ENCODE measurements at places on chromosomes 3 and 15.

GRCh38 chr3:12758025-12758781 lies 856 bp downstream of the TMEM40 start:
- DNase-seq = peak; percentile 43

- no peak for DNase-seq
Measured at GRCh38 chr3:72432246-72432645, 416.0 kb downstream of the SHQ1 start.

GRCh38 chr15:85583923-85584390 lies 203.6 kb downstream of the AKAP13 start:
- DNase-seq = no peak

GRCh38 chr3:23633261-23633960 lies 172.3 kb upstream of the UBE2E1 start:
- DNase-seq = no peak

DNA sequence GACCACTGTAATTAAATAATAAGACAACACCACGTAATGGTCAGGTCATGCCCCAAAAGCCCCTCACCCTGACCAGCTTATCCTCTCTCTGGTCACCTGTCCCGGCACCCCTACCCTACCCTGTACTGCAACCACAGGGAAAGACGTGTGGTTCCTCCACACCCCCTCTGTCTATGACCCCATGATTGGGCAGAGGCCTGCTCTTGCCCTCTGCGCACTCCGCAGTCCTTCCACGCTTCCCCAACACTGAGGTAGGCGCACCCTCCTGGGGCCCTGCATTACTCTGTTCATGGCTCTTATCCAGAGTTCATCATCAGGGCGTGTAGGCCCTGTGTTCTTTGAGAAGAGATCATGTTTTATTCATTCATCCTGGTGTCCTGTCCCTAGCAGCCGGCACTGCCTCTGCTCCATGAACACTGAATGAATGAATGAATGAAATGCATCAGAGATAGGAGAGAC lies 33.8 kb downstream of the MGLL start:
- no peak for DNase-seq

- DNase-seq = no peak
Measured at GRCh38 chr3:10798600-10799367, 17.2 kb upstream of the SLC6A11 start.

DNA sequence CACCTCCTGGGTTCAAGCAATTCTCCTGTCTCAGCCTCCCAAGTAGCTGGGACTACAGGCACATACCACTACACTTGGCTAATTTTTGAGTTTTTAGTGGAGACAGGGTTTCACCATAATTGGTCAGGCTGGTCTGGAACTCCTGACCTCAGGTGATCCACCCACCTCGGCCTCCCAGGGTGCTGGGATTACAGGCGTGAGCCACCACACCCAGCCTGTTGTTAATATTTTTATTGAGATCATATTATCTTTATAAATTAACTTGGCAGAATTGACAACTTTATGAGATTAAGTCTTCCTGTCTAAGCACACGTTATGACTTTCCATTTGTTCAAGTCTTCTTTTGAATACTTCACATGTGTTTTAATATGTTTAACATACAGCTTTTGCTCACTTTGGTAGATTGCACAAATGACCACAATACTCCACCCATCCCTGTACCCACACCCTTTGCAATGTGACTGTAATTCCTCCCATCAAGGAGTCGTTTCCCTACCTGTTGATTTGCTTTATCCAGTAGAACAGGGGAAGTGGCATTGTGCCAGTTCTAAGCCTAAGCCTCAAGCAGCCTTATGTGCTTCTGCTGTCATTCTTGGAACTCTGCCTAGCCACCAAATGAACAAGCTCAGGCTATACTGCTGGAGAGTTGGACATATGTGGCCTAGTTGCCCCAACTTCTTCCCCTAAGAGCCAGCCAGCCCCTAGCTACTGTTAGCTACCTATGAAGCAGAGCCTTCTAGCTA lies 8.2 kb downstream of the XYLB start:
- DNase-seq = peak; percentile 29

- no peak for DNase-seq
Measured at GRCh38 chr3:148439254-148439822, 258.4 kb upstream of the AGTR1 start.

DNA sequence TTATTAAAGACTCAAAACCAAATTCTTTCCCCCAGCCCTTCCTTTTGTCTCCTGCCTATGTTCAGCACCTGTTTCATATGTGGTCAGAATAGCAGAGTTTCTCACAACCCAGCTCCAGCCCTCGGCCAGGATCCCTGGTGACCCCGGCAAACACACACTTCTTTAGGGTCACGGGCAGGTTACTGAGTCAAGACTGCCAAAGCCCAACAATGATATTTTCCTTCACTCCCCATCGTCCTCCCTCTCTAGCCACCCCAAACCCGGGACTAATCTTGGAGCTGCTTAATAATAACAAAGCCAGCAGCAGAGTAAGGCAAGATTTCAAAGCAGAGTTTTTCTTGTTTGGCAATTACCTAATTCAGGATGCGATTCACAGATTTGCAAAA lies 25.5 kb downstream of the RARB start:
- DNase-seq = no peak

DNA sequence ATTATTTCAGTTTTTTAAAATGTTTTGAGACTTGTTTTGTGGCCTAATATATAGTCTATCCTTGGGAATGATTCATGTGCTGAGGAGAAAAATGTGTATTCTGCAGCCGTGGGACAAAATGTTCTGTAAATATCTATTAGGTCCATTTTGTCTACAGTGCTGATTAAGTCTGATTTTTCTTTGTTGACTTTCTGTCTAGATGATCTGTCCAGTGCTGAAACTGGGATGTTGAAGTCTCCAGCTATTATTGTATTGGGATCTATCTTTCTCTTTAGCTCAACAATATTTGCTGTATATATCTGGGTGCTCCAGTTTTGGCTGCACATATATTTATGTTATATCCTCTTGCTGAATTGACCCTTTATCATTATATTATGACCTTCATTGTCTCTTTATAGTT lies 85.2 kb downstream of the UBE2E2 start:
- DNase-seq = no peak

GRCh38 chr15:90221246-90221900 lies 12.4 kb downstream of the CIB1 start:
- DNase-seq = peak; percentile 76

DNA sequence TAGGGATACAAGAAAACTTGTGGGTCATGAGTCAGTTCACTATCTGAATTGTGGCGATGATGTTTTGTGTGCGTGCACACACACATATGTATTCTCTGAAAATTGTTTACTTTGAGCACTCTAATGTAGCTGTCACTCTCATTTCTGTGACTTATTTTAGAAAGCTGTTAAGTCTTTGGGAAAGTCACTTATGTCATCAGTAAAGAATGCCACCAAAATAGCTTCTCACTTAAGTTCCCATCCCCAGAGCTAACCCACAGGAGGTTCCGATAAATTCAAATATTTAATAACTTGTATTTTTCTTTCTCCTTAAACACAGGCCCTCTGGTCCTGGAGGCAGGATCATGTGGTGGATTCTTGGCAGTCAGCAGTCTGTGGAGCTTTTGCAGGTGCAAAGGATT lies 138.3 kb downstream of the LRIG1 start:
- DNase-seq = peak; percentile 85

Measured in muscle of back (tissue), 13 donors.